Muscle of leg (tissue), 16 donors: ENCODE measurements at places on chromosomes 1 and 21. TPM values are rescaled to one million over a fixed set of nuclear protein-coding genes. Genes with fewer than 3 reads are reported as not detected.
A peak's percentile ranks its signal among the peaks of the same experiment; 100 is the strongest.

DNA sequence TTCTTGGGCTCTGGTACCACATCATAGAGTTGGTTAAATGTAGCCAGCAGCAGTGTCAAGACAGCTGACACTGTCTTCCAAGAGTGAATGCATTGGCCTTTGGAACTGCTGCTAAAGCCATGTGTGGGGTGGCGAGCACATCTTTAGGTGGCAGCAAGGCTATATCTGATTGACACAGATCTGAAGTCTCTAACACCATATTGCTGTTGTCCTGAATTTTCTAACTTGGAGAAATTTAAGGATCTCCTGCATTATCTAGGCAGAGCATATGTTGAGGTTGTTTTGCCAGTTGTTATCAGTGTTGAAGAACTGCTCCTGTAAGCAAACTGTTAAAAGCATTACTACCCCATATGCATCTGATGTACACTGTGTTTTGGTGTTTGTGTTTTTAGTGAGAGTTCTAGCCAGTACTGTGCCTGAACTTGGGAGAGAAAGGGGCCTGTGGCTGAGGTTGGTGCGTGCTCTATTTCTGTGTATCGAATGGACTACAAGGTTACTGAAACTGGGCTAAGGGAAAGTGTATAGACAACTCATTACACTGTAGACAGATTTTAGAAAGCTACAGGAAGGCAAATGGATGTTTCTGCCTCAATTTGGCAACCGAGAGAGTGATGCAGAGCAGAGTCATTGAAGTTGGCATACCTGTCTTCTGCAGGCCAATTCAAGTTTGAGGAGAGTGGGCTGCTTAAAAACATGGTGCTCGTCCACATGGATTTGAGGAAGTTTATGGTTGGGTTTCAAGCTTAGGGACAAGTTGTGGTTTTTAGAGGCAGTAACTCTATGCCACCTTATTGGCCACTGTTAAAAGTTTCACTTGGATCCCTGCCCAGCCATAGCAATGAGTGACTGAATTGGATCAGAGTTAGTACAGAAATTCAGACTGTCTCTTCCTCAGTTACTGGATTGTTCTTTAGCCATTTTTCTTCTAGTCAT, 16.9 kb downstream of the DYRK3 start:
- H3K27me3 ChIP-seq = no peaks in the 10 kb centered on the region
- H3K36me3 ChIP-seq = peaks cover 14% of the 10 kb centered on the region
- no peak overlapping the region for H3K27ac ChIP-seq
- H3K4me1 ChIP-seq = peaks cover 24% of the 10 kb centered on the region
- no peak overlapping the region for H3K4me3 ChIP-seq

- peak overlapping the region; percentile 97 for H3K27ac ChIP-seq
- peaks cover 17% of the 10 kb centered on the region for H3K4me1 ChIP-seq
- H3K4me3 ChIP-seq = no peak overlapping the region
- DNase-seq = peak; percentile 84
- no peaks in the 10 kb centered on the region for H3K36me3 ChIP-seq
- no peaks in the 10 kb centered on the region for H3K27me3 ChIP-seq
Measured at GRCh38 chr1:236639686-236640085, 35.4 kb upstream of the HEATR1 start.

DNA sequence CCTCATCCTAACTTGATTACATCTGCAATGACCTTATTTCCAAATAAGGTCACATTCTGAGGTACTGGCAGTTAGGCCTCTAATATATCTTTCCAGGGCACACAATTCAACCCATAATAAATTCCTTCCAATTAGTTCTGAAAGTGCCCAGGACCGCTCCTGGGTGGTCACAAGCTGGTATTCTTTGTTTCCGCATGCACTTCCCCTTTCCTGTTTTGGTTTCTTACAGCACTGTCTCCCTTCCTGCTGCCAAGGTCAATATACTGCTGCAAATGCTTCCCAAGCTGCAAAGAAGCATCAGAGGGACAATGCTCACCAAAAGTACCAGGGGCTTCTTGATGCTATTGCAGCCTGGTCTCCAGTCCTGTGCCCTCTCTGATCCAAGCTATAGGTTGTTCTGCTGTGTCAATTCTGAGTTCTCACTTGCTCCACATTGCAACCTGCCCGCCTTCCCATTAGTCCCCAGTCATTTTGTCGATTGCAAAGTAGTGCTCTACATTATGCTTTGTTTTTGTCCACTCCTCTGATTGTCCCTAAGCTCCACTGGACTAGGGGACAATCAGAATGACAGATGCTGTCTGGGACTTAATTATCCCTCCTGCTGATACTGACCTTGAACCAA, 13.9 kb upstream of the XPR1 start:
- H3K4me3 ChIP-seq = no peak overlapping the region
- peak; percentile 33 for DNase-seq
- no peaks in the 10 kb centered on the region for H3K36me3 ChIP-seq
- no peaks in the 10 kb centered on the region for H3K27me3 ChIP-seq
- peaks cover 3% of the 10 kb centered on the region for H3K4me1 ChIP-seq

The MAP1LC3C gene
- 12.5 TPM for total RNA-seq

The ADAM30 gene
- not detected for total RNA-seq

DNA sequence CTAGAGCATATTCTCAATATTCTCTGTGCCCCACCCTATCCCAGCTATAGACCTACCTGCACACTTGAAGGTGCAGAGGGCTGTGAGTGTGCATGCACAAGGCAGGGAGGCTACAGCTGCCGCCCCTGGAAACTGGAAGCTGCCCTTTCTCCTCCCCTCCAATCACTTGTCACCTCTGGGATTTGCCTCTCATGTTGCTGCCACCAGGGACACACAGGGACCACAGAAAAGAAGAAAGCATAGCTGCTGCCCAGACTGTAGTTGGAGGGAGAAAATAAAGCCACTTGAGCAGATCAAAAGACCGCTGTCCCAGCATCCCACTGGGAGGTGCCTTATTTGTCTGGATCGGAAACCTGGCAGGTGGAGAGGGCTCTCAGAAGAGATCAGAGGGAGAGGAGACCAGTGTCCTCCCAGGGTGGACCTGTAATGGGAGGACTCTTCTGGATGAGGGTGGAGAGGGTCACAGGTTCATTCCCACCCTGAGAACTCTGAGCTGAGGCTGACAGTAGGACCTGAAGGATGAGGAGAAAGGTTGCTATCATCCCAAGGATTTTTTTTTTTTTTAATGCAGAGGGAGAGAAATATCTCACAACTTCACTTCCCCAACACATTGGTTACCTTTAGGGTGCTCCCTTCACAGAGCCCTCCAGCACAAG, 7.6 kb upstream of the INPP5B start:
- no peak for DNase-seq
- no peak overlapping the region for H3K27ac ChIP-seq
- H3K36me3 ChIP-seq = peaks cover 31% of the 10 kb centered on the region

GRCh38 chr1:87202922-87203655, 125.6 kb upstream of the LMO4 start:
- H3K27ac ChIP-seq = no peak overlapping the region
- DNase-seq = no peak
- no peaks in the 10 kb centered on the region for H3K36me3 ChIP-seq
- peaks cover 2% of the 10 kb centered on the region for H3K4me1 ChIP-seq
- H3K27me3 ChIP-seq = no peaks in the 10 kb centered on the region
- no peak overlapping the region for H3K4me3 ChIP-seq
